Ascending aorta (tissue), 2 donors: ENCODE measurements at places on chromosomes 4 and X. TPM values are rescaled to one million over a fixed set of nuclear protein-coding genes. Genes with fewer than 3 reads are reported as not detected.

GRCh38 chr4:164876700-164877324 is at the start of gene APELA:
APELA (plus strand) TSS chr4:164877178; CDS start chr4:164877332, 154 bp downstream.
- DNase-seq: no peak

DNA sequence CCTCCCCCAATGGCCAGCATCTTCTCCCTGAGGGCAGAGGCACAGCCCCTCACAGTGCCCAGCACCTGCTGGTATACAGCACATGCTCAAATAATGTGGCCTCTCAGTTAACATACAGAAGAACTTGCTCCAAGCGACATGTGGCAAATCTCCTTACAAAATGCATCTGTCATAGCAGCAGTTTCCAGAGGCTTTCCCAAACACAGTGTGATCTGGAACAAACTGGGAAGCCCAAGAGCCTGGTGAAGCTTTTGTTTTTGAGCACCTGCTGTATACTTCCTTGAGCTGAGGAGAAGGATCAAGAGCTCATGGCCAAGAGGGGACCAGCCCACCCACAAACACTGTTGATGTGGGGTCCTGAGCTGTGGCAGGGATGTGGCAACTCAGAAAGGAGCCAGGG is 34.8 kb upstream of the HTRA3 start:
- DNase-seq: no peak

GRCh38 chrX:122641826-122642225 is 542.3 kb upstream of the GRIA3 start:
- DNase-seq: no peak

GRCh38 chr4:71322425-71322824 is 16.4 kb upstream of the SLC4A4 start:
- no peak for DNase-seq

Gene FGB
- total RNA-seq: 37.0 TPM

Gene PPP4R3C
- total RNA-seq: not detected

Gene RAB40AL
- not detected for total RNA-seq

Gene UGT2B28
- total RNA-seq: not detected

Gene CC2D2A
- total RNA-seq: 2.8 TPM

Gene OTC
- 0.32 TPM for total RNA-seq

Gene SOWAHD
- total RNA-seq: not detected
